ENCODE measurements at places on chromosomes 7 and 10.

- DNase-seq = no peak
Measured at GRCh38 chr10:4617589-4617988, 208.4 kb upstream of the AKR1E2 start.

- no peak for DNase-seq
Measured at GRCh38 chr10:29757551-29758297, 123.0 kb upstream of the SVIL start.

GRCh38 chr7:112147793-112148361, 58.3 kb downstream of the DOCK4 start:
- DNase-seq = no peak

DNA sequence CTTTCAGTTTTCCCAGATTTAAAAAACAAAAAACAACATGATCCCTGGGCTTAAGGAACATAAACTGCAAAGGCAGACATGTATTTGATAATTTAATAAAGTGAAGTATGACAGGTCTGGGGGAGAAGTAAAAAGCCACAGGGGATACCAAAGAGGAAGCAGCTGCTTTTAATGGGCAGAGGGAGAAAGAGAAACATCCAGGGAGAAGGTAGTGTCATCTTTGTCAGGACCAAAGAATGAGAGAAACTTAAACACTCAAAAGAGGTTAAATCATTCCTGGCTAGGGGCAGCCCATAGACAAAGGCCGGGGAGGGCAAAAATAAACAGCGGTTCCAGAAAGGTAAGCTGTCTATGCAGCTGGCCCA, 94.5 kb downstream of the GRB10 start:
- DNase-seq = no peak

GRCh38 chr7:108382932-108383331, 73.3 kb downstream of the NRCAM start:
- DNase-seq = no peak

DNA sequence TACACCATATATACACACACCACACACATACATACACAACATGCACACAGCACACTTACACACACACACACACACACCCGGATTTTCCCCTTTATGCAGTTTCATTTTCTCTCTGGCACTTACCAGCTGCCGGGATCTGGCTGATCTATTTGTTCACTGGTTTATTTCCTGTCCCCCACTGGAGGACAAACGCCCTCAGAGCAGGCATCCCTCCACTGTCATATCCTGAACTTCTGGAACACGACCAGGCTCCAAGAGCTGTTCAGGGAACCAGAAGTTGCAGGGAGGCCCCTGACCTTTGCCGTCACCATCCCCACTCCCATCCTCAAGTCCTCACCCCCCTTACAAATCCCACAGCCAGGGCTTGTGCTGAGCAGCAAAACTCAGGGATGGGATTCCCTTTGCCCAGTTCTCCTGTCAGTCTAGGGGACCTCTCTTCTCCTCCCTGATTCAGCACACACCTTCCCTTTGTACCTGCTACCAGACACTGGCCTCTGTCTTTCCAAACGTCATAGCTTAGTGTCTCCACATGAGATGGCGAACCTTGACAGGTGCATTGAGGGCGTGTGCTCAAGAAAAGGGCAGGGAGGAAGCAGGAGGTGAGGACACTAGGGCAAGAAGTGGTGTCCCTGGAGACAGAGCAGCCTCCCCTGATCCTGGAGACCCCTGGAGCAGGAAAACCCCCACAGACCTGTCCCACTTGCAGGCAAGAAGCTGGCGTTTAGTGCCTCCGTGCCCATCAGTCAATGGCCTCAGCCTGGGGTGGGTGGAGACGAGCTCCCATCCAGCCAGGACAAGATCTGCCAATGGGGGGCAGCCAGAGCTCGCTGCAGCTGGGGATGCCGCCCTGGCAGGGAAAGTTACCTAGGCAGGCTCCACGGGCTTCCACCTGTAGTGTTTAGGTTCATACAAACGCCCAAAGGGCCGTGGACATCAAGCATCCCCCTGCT, 12.7 kb upstream of the DOCK1 start:
- DNase-seq = no peak

- DNase-seq = no peak
Measured at GRCh38 chr10:130775311-130775710, 536.2 kb downstream of the TCERG1L start.

DNA sequence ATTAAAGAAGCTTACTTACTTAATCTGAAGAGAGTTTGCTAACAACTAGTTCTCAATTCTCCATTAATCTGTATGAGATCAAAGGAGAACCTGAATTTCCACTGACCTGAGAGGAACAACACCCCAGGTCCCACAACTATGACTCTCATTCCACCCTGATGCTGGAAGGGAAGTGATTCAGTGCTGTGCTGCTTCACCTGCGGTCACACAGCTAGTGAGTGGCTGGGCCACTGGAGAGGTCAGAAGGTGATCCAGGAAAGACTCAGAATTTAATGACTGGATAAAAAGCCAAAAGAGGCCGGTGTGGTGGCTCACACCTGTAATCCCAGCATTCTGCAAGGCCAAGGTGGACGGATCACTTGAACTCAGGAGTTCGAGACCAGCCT, 23.6 kb downstream of the SORBS1 start:
- no peak for DNase-seq

DNA sequence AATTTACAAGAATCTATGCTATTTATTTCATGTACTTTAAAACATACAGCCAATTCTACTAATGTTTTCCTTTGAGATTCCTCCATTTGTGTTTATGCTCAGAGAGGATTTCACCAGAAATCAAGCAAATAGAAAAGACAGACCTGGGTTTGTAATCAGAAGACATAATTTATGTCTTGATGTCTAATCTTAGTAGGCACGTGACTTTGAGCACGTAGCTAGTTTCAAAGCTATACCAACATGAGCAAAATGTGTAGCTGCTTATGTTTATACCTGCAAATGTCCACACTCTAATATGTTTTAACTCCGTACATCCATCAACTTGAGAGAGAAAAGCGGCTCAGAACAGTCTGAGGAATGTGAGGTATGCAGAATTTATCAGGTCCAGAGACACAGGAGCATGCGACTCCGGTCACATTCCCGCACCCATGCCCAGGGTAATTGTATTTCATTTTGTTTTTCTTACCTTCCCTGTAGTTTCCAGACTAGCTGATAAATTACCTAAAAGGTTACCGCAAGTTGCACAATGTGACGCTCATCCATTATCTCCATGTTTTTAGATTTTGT, 40.0 kb downstream of the SVOPL start:
- DNase-seq = no peak

DNA sequence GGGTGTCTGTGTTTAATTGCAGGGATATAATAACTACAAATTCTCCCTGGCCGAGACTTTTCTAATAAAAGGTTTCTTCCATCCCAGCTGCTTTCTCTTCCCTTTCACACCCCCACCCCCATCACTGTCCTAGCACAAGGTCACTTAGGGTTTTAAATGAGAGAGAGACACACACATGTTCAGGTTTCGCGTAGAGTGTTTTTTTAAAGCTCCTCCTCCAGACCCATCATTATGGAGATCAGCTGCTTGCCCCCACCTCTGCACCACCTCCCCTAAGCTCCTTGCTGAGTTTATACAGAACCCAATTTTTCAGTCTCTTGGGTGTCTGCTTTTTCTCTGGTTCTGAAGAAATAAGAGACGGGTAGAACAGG, 18.6 kb downstream of the LRMDA start:
- no peak for DNase-seq

- DNase-seq = peak; percentile 50
Measured at GRCh38 chr7:105806592-105807447, 69.6 kb downstream of the ATXN7L1 start.

DNA sequence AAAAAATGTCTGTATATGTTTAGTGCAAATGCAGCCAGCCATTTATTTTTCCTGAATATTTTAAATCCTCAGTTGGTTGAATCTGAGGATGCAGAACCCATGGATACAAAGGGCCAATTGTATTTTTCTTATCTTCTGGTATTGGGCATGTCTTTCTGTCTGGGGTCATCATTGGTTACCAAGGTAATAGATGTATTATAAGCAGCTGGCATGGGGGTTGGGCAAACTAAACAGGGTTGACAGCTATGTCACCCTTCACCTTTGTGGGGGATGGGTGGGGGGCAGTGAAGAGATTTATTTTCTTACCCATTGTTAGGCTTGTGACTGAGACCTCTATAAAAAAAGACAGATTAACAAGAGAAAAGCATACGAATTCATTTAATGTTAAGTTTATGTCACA, 38.8 kb downstream of the CDHR3 start:
- no peak for DNase-seq

GRCh38 chr10:121904888-121905287, 22.9 kb downstream of the ATE1 start:
- DNase-seq = no peak

DNA sequence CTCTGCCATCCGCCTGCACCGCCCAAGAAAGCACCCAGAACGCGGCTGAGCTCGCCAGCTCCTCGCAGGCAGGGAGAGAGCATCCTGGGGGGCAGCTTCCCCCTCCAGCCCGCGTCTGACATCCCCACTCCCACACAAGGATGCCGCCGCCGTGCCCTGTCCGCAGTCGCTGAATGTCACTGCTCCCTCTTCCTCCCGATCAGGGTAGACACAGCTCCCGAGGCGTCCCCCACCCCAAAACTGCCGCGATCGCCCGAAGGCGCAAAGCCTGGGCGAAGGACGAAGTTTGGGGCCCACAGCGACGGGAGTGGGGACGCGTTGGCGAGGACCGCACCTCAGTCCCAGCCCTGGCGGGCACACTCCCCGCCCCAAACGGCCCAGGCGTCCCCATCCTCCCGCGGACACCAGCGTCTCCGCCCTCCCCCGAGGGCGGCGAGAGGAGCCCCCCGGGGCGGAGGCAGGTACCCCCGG, 1.5 kb upstream of the KAT6B start:
- DNase-seq = peak; percentile 48

GRCh38 chr7:36029853-36030515, 123.1 kb upstream of the EEPD1 start:
- no peak for DNase-seq

GRCh38 chr7:130334274-130334673, 10.3 kb upstream of the CPA5 start:
- DNase-seq = no peak

DNA sequence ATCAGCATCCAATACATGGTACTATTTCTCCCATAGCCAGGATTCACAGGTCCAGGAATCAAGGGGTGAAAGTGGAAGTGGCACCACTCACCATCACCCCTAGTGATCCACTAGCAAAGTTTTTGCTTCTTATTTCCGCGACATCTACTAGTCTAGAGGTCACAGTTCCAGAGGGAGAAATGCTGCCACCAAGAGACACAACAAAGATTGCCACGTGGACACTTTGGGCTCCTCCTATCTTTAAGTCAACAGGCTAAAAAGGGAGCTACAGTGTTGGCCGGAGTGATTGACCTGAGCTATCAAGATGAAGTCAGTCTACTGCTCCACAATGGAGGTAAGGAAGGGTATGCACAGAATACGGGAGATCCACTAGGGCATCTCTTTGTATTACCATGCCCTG, 178.2 kb downstream of the AKR1D1 start:
- no peak for DNase-seq

GRCh38 chr7:14235056-14235455, 245.6 kb upstream of the ETV1 start:
- DNase-seq = no peak

DNA sequence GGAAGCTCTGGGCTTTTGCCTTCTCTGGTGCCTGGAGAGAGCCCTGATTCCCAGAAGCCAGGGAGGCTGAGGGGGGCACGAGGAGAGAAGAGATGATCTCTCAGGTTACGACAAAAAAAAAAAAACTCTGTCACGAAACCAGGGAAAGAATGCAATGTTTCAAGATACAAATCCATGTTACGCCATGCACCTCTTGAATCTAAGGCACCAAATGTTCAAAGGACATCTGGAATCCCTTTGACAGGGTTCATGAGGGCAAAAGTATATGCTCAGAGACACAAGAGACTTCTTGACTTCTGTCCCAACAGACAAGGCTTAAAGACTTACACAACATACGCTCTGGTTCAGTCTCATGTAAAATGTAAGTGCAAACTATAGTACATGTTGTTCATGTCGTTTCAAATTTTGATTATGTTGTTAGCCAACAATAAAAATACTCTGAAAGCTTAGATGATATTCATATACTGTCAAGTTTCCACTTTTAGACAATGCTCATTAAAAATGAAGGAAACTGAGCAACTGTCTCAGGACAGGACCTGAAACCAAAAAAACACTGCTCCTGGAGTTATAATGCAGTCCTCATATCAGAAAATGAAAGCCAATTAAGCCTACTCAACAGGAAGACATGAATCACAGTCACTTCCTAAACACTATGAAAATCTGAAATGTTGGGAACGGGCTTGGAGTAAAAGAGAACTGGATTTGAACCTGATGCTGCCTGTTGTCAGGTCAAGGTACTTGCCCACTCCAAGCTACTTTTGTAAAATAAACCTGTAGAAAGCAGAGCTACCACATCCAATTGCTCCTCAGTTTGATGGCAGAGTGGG, 72.3 kb downstream of the CHCHD3 start:
- no peak for DNase-seq
